Upper lobe of left lung (tissue), 6 donors: ENCODE measurements at places on chromosomes 7 and 10. TPM values are rescaled to one million over a fixed set of nuclear protein-coding genes. Genes with fewer than 3 reads are reported as not detected.

Gene DEPP1
- total RNA-seq, result 161 TPM

Gene STEAP1
- 6.2 TPM for total RNA-seq

- DNase-seq, result peak; percentile 45
Observed at GRCh38 chr10:106705681-106706100, 458.8 kb downstream of the SORCS1 start.

DNA sequence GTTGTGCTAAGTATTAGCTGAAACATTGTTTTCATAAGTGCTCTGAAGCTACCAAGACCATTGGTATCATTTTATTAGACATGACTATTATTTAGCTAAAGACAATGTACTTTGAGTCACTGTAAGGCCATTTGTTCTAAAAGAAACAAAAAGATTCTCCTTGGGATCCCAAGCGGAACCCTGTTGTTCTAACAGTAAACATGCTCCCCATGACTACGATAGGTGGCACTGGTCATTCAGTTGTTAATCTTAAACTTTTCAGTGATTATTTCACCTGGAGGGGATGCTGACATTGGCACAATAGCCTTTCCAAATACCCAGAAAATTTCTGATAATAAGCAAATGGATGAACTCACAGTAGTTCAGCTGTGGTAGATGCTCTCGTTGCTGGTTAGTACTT, 715.0 kb downstream of the AUTS2 start:
- DNase-seq, result no peak

GRCh38 chr10:77334501-77334900, 303.1 kb downstream of the KCNMA1 start:
- no peak for DNase-seq
